ENCODE measurements at places on chromosomes 7 and 10. TPM values are rescaled to one million over a fixed set of nuclear protein-coding genes. Genes with fewer than 3 reads are reported as not detected.

The PHYH gene
- 6.2 TPM for polyA plus RNA-seq

The FGL2 gene
- polyA plus RNA-seq: not detected

The GJD4 gene
- polyA plus RNA-seq: not detected

The DNAJC12 gene
- 54.4 TPM for polyA plus RNA-seq

The GRM8 gene
- not detected for polyA plus RNA-seq

The GRID2IP gene
- polyA plus RNA-seq: not detected

The SCART1 gene
- 4.9 TPM for polyA plus RNA-seq

The CCDC146 gene
- 0.17 TPM for polyA plus RNA-seq

The CRYGN gene
- not detected for polyA plus RNA-seq

The SCIN gene
- 10.9 TPM for polyA plus RNA-seq

The HOXA5 gene
- not detected for polyA plus RNA-seq

The TASOR2 gene
- polyA plus RNA-seq: 37.3 TPM

The CACNB2 gene
- polyA plus RNA-seq: not detected

The HPS1 gene
- polyA plus RNA-seq: 34.4 TPM

The UNC5B gene
- 5.7 TPM for polyA plus RNA-seq

The COL1A2 gene
- 2.9 TPM for polyA plus RNA-seq

The CYP17A1 gene
- not detected for polyA plus RNA-seq

The SAMD9 gene
- 1.5 TPM for polyA plus RNA-seq

The NUDT13 gene
- polyA plus RNA-seq: 4.7 TPM

The PRPF18 gene
- polyA plus RNA-seq: 22.4 TPM

The CASTOR2 gene
- polyA plus RNA-seq: 5.1 TPM

The ITGA8 gene
- 0.04 TPM for polyA plus RNA-seq

The CCDC201 gene
- not detected for polyA plus RNA-seq

The VAX1 gene
- polyA plus RNA-seq: not detected

The GPR15LG gene
- not detected for polyA plus RNA-seq

The SYT15 gene
- polyA plus RNA-seq: 0.36 TPM

The C10orf67 gene
- not detected for polyA plus RNA-seq

The RELN gene
- polyA plus RNA-seq: 23.6 TPM

The CBLL1 gene
- 14.8 TPM for polyA plus RNA-seq

The TYW1 gene
- polyA plus RNA-seq: 22.4 TPM

The FHIP2A gene
- polyA plus RNA-seq: 2.0 TPM

The TSPAN15 gene
- 1.2 TPM for polyA plus RNA-seq

The IFIT1 gene
- 0.03 TPM for polyA plus RNA-seq

The PDE6C gene
- not detected for polyA plus RNA-seq

The HNRNPH3 gene
- polyA plus RNA-seq: 431 TPM

The AKR1C4 gene
- polyA plus RNA-seq: not detected

The EVX1 gene
- polyA plus RNA-seq: not detected

The ETV1 gene
- polyA plus RNA-seq: 12.0 TPM

The STEAP2 gene
- polyA plus RNA-seq: not detected

The GRK5 gene
- polyA plus RNA-seq: 0.46 TPM

The SKIDA1 gene
- polyA plus RNA-seq: 1.4 TPM

The CFAP69 gene
- 5.1 TPM for polyA plus RNA-seq

The MEIG1 gene
- 0.19 TPM for polyA plus RNA-seq

The NODAL gene
- polyA plus RNA-seq: not detected

The STEAP4 gene
- not detected for polyA plus RNA-seq

The GPR141 gene
- not detected for polyA plus RNA-seq

The KLF6 gene
- polyA plus RNA-seq: 10.2 TPM

The WEE2 gene
- not detected for polyA plus RNA-seq

The ZNF117 gene
- 12.8 TPM for polyA plus RNA-seq

The LSM5 gene
- polyA plus RNA-seq: 165 TPM

The SPAG6 gene
- polyA plus RNA-seq: 10.5 TPM

The ELMO1 gene
- polyA plus RNA-seq: 6.8 TPM

The AQP1 gene
- polyA plus RNA-seq: 6.7 TPM

The WNT8B gene
- polyA plus RNA-seq: not detected

The PTN gene
- polyA plus RNA-seq: not detected

The LDB3 gene
- 0.03 TPM for polyA plus RNA-seq

The CPN1 gene
- 0.17 TPM for polyA plus RNA-seq

Measured in K562 (cell line).